ENCODE measurements at places on chromosomes 2 and 18. TPM values are rescaled to one million over a fixed set of nuclear protein-coding genes. Genes with fewer than 3 reads are reported as not detected.

LYG2 gene
- not detected for total RNA-seq

TXNL4A gene
- total RNA-seq = 85.1 TPM

SLC40A1 gene
- 4.5 TPM for total RNA-seq

IL36B gene
- not detected for total RNA-seq

BUB1 gene
- 35.7 TPM for total RNA-seq

ACVR1C gene
- total RNA-seq = 0.15 TPM

PROM2 gene
- total RNA-seq = 0.65 TPM

SRD5A2 gene
- total RNA-seq = not detected

PMS1 gene
- 29.5 TPM for total RNA-seq

FABP1 gene
- not detected for total RNA-seq

DLGAP1 gene
- not detected for total RNA-seq

CASP10 gene
- 79.8 TPM for total RNA-seq

ZNF892 gene
- total RNA-seq = 9.6 TPM

NOL4 gene
- total RNA-seq = not detected
